ENCODE measurements at places on chromosomes 13 and 19.

- DNase-seq = peak; percentile 2
Measured at GRCh38 chr19:30227661-30228112, 144.5 kb upstream of the ZNF536 start.

DNA sequence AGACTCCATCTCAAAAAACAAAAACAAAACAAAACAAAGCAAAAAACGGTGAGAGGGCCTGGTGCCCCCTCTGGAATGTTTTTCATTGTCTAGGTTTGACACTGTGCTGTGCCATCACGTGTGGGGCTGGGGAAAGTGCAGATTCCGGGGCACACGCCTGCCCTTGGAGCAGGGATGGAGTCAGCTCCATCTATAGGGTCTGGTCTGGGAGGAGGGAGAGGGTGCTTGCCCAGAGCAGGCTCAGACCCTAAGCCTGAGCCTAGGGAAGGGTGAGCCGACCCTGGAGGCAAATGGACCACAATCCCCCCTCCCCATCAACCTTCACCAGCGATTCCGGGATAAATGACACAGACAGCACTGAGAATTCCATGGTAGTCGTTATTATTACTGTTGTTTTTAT is 10.9 kb upstream of the ZBTB32 start:
- no peak for DNase-seq

- no peak for DNase-seq
Measured at GRCh38 chr19:46609511-46610412, 8.6 kb downstream of the CALM3 start.

- DNase-seq = no peak
Measured at GRCh38 chr19:38250821-38251563, 5.2 kb downstream of the PPP1R14A start.

DNA sequence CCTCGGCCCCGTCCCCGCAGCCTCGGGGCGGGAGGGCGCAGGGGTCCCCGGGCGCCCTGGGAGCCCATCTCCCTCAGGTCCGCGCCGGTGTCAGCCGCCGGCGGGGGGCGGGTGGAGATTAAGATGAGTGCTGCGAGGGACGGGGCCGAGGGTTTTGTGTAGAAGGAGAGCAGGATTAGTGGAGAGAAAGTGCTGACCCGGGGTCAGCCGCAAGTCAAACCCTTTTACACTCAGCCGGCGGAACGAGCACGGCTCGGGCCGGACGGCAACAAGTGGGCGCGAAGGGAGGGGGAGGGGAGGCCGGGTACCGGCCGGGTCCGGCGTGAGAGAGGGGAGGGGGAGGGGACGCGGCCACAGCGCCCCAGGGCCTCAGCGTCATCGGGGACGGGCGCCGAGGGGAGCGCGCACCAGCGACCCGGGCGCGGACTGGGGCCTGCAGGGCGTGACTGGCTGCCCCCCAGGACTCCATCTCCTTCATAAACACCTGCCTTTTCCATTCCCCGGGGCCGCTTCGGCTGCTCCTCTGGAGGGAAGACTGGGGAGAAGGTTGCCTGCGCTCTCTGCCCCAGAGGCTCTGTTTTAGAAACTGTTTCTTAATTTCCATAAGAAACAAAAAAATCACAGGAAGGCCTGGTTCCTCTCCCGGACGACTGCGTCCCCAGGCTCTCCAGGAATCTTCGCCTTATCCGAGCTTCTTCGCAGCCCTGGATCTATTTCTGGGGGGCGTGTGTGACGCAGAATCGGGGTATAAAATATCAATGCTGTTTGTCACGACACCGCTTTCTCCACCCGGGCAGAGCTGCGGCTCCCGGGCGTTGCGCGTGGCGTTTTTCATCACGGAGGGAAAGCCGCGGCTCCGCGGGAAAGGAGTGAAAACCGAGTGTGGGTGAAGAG is 6.5 kb downstream of the SOX1 start:
- DNase-seq = no peak

Measured in DMS153 (cell line).